T1000 (cell line): ENCODE measurements at places on chromosomes 4 and X.

- no peak for DNase-seq
Measured at GRCh38 chr4:31549256-31549655, 829.1 kb downstream of the PCDH7 start.

GRCh38 chr4:42401171-42401570 lies 3.9 kb downstream of the SHISA3 start:
- DNase-seq: no peak

GRCh38 chr4:7862561-7863192 lies 77.0 kb downstream of the AFAP1 start:
- no peak for DNase-seq

DNA sequence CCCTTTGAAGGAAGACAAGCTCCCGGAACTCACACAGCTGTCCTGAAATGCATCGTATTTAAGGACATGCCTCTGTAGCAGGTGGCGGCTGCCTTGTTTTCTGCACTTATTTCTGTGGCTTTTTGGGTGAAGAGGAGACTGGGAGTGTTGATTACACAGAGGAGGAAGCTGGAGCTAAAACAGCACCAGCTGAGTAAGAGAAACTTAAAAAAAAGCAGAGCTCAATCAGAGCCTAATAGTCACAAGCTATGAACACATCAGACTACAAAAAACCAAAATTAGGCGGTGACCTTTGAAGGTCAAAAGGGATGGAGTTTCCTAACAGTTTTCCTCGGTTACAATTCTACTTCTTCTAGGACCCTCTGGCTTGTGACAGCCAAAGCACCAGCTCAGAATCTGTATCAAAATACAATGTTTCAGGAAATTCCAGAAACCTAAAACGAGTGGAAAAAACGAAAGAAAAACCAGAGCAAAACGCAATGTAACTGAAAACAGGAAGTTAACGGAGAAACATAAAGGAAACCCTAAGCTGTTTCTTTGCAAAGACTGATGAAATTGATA lies 13.5 kb downstream of the PRKX start:
- no peak for DNase-seq

GRCh38 chr4:139458999-139459398 lies 5.1 kb downstream of the RAB33B start:
- DNase-seq: no peak

- no peak for DNase-seq
Measured at GRCh38 chr4:168836490-168836889, 173.6 kb downstream of the CBR4 start.

DNA sequence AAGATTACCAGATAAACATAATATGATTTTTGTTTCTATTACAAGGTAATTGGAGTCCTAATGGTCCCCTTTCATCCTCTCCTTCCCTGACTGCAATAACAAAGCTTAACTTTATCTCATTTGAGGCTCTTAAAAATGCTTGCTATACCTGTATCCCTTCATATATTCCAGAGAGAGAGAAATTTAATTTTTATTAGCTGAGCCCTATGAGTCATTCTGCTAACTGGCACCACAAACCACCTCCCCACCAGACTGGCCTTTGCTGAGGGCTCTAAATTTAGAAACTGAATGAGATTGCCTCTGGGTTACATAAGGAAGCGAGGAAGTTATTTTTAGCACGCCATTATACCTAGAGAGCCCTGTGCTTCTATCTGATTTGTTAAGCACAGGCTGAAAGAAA lies 27.4 kb downstream of the CBLL2 start:
- peak; percentile 0 for DNase-seq

GRCh38 chrX:134484039-134484438 lies 24.1 kb downstream of the HPRT1 start:
- DNase-seq: no peak

DNA sequence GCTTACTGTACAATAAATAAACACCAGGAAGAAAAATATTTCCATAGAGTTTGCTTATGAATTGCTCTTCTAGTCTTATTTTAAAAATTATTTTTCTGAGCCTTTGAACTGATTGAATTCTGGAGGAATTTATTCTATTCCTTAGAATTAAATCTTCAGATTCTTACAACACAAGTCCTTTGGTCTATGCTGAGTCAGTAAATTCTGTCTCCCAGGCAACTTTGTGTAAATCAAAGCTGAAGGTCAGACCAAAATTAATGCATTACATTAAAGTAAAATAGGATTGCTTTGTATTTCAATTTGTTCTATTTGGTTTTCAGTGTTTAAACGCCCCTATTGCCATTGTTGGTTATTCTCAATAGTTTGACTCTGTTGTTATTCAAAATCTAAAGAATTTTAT lies 26.8 kb upstream of the STPG2 start:
- no peak for DNase-seq

DNA sequence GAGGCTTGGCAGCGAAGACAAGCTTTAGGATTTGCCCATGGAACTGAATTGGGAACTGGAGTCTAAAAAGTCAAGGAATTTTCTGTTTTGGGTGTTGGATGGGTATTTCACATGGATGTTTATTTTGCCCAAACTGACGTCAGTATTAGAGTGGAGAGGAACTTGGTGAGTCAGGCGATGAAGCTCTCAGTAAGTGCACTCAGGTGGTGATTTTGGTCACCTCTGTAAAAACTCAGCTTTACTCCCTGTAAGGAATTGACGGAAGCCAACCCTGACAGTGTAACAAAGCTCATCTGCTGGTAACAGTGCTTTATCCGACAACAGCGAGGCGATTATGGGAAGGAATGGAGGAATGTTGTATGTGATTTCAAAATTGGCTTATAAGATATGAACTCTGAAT lies 77.0 kb upstream of the PGRMC2 start:
- DNase-seq: no peak

- no peak for DNase-seq
Measured at GRCh38 chrX:17292111-17292527, 82.9 kb upstream of the NHS start.

- no peak for DNase-seq
Measured at GRCh38 chr4:144970597-144970996, 127.4 kb downstream of the ANAPC10 start.

GRCh38 chr4:157514711-157515110 lies 294.2 kb downstream of the GRIA2 start:
- no peak for DNase-seq

DNA sequence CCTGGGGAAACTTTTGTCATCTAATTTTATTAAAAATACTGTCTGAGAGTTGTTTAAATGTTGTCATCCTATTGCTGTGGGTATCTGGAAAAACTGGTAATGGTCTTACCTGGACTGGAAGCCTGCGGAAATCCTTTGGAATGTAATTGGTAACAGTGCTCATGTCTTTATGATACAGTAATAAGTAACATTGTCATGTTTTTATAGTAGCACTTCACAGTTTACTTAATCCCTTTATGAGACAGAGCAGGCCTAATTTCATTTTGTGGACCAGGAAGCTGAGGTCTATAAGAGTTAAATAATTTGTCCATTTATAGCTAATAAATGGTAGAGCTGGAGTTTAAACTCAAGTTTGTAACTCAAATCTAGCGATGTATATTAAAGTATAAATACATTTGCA lies 88.3 kb downstream of the TRAPPC11 start:
- DNase-seq: no peak

DNA sequence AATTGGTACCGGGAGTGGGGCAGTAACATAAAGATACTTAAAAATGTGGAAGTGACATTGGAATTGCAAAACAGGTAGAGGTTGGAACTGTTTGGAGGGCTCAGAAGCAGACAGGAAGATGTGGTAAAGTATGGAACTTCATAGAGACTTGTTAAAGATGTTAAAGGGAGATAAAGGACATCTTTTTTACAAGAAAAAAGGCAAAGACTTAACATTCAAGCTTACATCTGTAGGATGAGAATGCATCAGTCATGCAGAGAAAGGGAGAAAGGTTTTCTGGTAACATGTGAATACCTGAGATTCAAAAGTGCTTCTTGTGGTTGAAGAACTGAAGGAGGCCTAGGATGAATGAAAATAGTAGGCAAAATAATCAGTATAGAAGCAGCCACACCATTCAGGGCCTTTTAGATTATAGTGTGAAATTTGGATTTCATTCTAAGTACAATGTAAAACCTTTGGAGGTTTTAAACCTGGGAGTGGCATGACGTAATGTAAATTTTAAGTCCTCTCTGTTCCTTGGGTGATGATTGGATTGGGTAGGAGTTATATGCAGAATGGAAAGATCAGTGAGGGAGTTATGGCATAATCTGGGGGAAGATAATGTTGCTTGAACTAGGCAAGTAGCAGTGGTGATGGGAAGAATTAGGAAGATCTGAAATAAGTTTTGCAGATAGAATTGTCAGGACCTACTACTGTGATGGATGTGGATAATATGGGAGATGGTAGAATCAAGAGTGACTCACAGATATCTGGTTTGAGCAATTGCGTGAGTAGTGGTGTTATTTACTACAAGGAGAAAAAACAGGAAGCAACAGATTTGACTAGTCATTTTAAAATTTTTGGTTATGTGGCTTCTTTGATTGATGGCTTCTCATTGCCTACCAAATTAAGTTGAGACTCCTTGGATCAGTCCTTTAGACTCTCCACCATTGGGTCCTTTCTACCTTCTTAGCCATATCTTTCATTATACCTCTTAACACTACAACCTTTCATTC lies 138.7 kb downstream of the VSIG4 start:
- DNase-seq: no peak
